ENCODE measurements at places on chromosomes 13 and 19.
A peak's percentile ranks its signal among the peaks of the same experiment; 100 is the strongest.

- no peak for DNase-seq
Observed at GRCh38 chr19:16259385-16260159, 61.9 kb downstream of the AP1M1 start.

- DNase-seq = no peak
Observed at GRCh38 chr19:15439078-15439799, 10.5 kb downstream of the WIZ start.

DNA sequence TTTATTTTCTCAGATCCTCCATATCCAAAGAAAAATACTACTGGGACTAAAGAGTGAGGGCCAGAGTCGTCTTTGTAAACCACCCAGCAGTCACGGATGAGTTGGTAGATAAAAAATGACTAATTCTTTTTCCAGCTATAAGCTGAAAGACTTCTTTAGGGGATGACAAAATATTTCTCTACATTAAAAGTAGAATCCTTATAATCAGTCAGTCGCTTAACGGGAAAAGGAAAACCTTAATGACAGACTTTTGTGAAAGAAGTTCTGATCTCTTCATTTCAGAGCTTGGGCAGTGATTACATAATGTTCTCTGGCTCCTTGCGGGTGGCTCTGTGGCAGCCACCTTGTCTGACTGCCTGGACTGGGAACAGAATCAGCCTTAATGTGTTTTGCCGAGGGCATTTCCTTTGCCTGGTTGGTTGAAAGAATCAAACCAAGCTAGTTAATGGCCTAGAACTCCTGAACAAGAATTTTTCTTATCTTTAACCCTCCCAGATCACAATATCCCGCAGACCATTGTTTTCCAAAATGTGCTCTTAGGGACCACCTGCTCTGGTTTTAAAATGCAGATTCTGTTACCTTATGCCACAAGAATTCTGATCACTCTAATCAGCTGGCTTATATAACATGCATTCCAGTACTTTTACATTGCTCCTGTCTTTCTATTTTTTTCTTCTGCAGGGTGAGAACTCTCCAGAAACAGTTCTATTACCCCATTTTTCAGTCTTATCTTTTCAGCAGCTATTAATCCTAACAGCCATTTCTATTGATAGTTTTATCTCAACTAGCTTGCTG lies 2.5 kb downstream of the ITM2B start:
- no peak for DNase-seq

- DNase-seq = no peak
Observed at GRCh38 chr19:42253245-42254088, 1.5 kb downstream of the ERF start.

GRCh38 chr13:30360586-30360985 lies 53.2 kb upstream of the KATNAL1 start:
- no peak for DNase-seq

DNA sequence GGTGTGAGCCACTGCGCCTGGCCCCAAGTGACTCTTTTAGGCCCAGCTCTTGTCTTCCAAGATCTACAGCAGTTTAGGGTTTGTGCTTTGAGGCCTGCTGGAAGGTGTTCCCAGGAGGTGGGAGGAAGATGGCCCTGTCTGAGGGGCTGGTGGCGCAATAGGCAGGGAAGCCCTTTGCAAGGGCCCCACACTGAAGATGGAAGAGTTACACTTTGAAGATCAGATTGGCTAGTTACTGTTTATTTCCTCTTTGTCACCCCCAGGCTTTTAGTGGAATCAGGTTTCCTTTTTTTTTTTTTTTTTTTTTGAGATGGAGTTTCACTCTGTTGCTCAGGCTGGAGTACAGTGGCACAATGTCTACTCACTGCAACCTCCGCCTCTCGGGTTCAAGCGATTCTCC lies 1.9 kb upstream of the RABAC1 start:
- DNase-seq = no peak

- DNase-seq = no peak
Observed at GRCh38 chr13:30256713-30257467, 50.5 kb downstream of the KATNAL1 start.

DNA sequence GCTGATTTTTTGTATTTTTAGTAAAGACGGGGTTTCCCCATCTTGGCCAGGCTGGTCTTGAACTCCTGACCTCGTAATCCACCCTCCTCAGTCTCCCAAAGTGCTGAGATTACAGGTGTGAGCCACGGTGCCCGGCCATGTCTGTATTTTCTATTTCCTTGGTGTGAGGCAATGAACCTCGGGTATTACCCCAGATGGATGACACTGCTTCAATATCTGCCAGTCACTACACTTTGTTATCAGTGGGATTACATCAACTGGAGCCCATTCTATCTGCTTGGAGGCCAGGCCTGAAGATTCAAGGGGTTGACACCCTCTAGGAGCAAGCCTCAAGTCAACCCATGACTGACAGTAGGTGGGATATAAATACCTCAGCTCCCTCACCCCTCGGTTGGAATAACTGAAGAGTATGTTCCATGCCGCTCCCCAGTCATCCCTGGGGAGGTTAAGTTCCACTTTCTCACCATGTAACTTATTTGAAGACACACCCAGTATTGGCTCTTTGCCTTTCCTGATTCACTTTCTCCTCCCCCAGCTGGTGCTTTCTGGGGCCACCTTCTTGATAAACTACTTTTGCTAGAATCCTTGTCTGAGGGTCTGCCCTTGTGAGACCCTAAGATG lies 992 bp upstream of the ADGRE1 start:
- no peak for DNase-seq

DNA sequence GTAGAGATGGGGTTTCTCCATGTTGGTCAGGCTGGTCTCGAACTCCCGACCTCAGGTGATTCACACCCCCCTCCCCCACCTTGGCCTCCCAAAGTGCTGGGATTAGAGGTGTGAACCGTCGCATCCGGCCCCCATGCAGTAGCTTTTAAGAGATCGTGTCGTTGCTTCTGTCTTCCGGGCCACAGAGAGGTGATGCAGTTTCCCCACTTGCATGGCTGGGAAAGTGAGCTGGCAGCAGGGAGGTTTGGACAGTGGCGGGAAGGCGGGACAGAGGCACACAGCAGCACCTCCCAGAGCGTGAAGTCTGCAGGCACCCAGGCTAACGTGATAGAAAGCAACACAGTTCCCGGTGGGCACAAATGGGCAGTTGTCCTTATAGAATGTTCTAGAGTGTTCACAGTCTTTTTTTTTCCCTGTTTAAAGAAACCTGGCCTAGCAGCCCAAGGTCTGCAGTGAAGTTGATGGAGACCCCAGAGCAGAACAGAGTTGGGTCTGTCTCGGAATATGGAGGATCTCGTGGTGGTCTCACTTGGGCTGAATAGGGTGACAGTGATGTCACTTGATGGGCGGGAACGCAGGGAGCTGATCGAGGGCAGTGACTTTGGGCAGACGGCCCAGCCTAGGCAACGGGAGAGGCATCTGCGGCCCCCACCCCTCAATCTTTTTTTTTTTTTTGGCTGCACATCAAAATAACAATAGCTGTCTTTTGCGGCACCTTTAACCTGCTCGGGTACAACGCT lies 4.9 kb downstream of the UHRF1 start:
- DNase-seq = no peak

DNA sequence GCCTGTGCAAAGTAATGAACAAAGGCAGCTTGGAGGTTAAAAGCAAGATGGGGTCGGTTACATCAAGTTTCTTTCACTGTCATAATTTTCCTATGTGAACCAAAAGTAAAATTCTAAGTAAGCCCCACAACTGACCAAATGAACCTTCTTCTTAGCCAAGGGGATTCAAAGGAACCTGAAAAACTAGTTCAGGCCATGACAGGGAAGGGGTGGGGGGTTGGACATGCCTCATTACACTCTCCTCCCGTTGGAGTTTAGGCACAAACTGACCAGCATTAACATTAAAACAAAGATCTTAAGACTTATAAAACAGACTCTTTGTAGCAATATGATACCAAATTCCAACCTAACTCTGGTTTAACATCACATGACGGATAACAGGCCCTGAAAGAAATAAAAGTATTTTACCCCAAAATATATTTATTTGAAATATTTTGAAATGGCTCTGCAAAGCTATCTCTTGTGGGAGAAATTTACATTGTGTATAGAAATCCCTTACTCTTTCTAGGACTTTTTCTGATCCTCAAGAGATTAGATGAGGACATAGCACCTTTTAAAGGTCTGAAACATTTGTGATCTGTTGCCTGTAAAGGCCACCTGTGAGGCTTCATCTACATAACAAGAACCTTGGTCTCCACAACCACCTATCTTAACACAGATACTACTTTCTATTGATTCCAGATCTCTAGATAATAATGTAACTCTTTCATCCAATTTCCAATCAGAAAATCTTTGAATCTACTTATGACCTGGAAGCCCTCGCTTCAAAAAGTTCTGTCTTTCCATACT lies 1829.0 kb upstream of the MIR17HG start:
- DNase-seq = no peak

DNA sequence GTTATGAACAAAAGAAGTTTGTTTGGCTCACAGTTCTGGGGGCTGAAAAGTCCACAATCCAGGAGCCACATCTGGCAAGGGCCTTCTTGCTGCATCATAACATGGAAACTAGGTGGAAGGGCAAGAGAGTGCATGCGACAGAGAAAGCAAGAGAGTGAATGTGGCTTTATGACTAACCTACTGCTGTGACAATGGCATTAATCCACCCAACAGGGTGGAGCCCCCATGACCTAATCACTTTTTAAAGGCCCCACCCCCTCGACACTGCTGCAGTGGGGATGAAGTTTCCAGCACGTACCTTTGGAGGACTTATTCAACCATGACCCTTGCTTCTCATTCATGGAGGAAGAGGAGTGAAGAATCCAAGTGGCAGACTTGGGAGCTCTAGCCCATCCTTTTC lies 30.0 kb upstream of the RFXAP start:
- no peak for DNase-seq

- DNase-seq = no peak
Observed at GRCh38 chr13:84137292-84137691, 255.0 kb upstream of the SLITRK1 start.

DNA sequence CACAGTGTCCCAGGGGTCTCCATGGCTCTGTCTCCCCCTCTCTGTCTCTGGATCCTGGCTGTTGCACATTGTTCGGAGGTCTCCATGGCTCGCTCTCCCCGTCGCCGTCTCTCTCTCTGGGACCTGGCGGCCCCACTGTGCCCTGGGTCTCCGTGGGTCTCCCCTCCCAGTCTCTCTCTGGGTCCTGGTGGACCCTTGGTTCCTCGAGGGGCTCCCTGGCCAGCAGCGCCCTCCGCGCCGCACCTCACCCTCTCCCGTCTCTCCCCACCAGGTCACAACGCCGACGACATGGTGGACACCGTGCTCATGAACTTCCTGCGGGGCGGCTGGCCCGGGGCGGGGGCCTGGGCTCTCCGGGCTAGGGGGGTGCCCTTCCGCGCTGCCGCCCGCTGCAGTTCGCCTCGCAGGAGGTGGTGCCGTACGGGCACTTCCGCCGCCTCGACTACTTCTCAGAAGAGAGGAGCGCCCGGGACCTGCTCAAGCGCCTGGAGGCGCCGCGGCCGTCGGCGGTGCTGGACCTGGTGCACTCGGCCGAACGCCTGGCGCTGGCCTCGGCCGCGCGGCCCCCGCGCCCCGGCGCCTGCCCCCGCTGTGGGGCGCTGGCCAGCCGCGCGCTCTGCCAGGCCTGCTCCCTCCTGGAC lies 29.1 kb downstream of the SIGLEC5 start:
- no peak for DNase-seq

DNA sequence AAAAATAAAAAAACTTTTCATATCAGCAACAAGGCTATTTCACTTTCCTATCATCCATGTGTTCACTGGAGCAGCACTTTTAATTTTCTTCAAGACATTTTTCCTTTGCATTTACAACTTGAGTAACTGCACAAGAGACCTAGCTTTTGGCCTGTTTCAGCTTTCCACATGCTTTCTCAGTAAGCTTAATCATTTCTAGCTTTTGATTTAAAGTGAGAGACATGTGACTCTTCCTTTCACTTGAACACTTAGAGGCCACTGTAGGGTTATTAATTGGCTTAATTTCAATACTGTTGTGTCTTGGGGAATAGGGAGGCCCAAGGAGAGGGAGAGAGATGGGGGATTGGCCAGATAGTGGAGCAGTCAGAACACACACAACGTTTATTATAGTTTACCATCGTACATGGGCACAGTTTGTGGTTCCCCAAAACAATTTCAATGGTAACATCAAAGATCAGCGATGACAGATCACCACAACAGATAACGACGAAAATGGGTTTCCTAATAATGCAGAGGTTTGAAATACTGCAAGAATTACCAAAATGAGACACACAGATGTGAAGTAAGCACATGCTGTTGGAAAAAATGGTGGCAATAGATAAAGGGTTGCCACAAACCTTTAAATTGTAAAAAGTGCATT lies 117.6 kb downstream of the GGACT start:
- no peak for DNase-seq

DNA sequence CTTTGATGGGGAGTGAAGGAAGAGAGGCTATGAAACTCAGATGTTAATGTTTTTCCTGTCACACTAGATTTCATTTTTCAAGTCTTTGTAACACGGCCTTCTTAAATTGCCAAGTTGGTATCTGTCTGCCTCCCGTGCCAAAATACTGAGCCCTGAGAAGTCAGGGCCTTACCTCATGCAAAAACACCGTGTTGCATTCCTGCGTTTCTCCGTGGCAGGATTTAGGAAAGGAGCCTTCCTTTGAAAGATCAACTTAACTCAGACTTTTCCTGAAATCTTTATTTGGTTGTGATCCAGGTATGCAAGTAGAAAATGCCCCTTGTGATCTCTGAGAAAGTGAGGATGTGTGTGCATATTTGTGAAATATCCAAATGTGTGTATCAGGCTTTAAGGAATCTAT lies 1291.0 kb upstream of the SLC10A2 start:
- DNase-seq = no peak

- no peak for DNase-seq
Observed at GRCh38 chr19:46861691-46862502, 1.1 kb downstream of the ARHGAP35 start.

GRCh38 chr19:3826163-3826562 lies 40.0 kb upstream of the MATK start:
- no peak for DNase-seq

DNA sequence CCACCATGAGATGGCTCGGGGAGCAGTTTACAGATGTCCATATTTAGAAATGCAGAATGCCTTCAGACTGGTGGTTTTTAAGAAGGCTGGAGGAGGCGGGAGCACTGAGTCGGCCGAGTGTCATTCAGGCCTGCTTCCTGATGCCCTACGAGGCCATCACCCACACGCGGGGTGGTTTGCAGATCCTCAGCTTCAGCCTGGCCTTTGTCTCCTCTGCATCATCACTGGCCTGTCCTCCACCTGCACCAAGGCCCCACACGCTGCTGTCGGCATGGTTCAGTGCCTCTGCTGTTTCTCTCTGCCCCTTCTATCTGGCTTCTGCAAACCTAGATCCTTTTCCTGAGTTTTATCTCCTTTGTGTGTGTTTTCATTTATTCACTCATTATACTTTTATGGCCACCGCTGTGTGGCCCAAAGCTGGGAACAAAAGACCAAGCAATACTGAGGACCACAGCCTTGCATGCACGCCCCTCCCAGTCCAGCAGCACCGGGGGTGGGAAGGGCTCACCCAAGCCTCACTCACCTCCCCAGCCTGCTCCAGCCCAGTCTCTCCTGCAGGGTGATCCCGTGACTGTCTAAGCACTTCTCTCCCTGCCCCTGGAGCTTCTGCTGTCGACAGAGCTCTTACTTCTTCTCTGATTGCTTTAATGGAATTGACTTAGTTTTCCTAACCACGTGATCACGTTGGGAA lies 240.8 kb downstream of the TEX29 start:
- DNase-seq = no peak

- DNase-seq = peak; percentile 33
Observed at GRCh38 chr19:12733369-12734214, 892 bp downstream of the TRIR start.
